ENCODE measurements at places on chromosomes 7 and 10.

DNA sequence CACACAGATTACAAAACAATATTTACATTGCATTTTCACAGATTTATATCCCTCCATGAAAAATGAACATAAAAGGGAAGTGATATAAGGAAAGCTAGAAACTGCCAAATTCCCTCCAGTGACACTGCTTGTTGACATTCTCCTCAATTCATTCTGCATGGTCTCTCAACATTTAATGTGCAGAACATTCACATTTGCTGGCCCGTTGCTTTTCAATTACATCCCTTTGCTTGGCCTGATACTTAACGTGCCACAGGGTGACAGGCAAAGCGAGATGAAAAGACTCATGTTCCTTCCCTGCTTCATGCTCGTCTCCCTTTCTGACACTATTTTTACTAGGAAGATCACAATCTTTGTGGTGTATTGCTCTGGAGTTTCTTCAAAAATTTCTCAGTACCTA, 1019.7 kb upstream of the LRRN3 start:
- no peak for DNase-seq

- DNase-seq: peak; percentile 57
These were observed at the start of gene HIPK2 for GRCh38 chr7:139777948-139778841. Gene HIPK2, minus strand, starts transcription at chr7:139777998. Its CDS starts 375 bp downstream, at chr7:139777623.

DNA sequence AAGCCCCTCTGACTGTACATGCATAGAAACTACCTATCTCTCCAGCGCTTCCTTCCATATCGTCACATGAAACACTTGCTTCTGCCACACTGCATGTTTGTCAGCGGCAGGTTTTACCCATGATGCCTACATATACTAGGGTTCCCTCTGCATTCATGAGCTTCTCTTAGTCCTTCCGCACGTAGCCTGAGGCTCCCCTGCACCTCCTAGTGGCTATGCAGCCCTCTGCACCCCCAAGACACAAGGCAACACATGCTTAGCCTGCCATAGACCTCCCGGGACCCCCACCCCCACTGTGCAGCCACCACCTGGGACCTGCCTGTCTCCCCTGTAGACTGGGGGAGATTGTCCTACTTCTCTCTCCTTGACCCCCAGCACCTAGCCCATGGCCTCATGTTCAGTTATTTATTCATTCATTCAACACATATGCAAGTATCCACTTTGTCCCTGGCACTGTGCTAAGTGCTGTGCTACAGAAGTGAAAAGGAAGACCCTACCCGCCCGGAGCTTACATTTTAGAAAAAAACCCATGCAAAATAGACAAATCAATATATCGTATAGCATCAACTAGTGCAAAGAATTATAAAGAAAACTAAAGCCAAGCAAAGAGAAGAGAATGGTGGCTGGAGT, 23.5 kb downstream of the TMEM273 start:
- DNase-seq: no peak

DNA sequence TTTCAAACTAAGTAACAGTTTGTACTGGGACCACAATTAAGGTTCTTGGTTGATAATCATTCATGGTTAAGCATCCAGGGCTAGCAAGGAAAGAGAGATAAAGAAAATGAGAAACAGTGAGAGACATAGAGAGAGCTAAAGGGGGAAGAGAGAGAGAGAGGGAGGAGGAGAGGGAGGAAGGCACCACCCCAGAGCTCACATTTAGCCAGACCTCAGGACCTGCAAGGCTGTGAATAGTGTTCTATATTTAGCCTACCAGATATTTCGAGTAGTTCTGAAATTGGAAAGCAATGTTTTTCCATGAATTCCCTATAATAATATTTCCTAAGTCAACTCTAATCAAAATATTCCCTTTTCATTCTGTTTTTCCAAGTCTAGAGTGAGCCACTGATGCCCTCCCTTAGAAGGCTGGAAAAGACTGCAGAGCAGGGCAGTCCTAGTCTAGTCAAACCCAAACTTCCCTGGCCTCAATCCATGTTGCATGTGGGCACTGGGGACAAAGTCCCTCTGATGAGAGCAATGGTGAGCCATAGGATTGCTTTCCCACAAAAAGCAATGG, 119.4 kb upstream of the INHBA start:
- no peak for DNase-seq

- DNase-seq: no peak
These were observed 75.6 kb upstream of the LYZL2 start for GRCh38 chr10:30705101-30705624.

DNA sequence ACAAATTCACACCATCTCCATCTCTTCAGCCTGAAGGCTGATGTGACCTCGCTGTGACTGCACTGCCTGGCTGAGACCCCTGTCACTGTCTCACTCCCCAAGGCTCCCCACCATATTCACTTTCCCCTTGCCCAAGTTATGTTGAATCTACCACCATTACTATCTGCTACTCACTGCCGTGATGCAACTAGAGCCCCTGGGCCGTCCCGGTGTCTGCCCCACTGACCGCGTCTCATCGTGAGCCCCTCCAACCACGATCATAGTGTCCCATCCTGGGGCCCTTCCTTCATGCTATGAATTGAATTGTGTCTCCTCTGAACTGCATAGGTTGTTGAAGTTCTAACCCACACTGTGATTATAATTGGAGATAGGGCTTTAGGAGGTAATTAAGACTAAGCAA, 71.9 kb upstream of the CHST15 start:
- no peak for DNase-seq

GRCh38 chr10:116737627-116738327, 4.6 kb downstream of the HSPA12A start:
- DNase-seq: no peak

All from activated T-cell treated with anti-CD3 and anti-CD28 coated beads for 24 hours (primary cell).